ENCODE measurements at places on chromosomes 7 and 10.

DNA sequence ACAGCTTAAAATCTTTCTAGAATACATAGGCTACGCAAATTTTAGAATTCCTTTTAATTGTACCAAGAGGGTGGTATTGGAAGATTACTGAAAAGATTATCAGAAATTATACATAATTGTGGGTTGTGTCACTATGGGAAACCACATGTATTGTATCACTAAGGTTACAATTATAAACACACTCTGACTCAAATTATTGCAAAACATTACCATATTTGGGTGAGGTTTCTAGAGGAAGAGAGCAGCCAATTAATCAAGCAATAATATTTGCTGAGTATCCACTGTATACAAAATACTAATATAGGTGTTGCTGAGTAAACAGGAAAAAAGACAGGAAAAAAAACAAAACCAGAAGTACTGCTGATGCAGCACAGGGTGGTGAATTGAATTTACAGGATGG lies 3.1 kb upstream of the CAPZA2 start:
- no peak for DNase-seq

- DNase-seq = no peak
These were observed 25.9 kb downstream of the TNKS2 start for GRCh38 chr10:91824076-91824475.

- DNase-seq = no peak
These were observed 25.3 kb downstream of the FKBP6 start for GRCh38 chr7:73353243-73353642.

- DNase-seq = no peak
These were observed 4.8 kb downstream of the DNMBP start for GRCh38 chr10:100004805-100005510.

DNA sequence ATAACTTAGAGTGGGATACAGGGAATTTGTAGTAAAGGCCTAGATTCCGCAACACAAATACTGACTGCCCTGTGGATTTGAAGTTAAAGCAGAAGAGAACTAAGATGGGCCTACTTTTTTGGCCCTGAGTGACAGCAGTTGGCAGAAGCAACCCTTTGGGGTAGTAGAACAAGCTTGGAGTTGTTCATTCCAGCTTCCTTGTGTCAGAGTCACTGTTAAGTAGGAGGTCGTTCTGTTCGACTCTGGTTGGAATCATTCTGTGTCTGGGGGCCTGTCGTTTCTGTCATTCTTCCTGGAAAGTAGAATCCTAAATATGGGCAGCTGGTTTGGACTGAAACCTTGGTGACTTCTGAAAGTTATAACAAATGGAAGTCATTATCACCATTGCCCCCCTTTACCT lies 865.9 kb downstream of the LRMDA start:
- no peak for DNase-seq

GRCh38 chr10:110764378-110764777 lies 107.3 kb upstream of the PDCD4 start:
- DNase-seq = no peak

DNA sequence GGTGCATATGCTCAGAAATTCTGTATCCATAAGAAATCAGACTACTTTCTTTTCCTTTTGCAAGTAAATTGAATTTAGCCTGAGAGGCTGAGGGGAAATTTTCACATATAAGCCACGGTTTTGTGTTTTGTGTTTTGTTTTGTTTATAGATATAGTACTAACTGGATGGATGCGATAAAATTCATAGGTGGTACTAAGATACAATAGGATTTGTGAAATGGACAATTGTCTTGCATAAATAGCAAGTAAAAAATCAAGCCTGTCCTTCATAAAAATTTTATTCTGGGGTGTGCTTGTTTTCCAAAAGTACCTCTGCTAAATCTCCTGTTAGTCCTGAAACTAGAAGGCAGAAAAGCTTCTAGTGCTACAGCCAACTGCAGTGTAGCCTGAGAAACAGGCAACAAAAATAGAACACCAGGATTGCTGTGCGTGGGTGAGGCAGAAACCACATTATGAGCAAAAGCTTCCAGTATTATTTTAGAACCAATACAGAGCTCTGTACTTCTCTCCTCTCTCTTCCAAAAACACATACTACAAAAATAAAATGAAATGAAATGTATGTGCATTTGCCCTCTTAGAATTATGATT lies 634 bp upstream of the HDAC9 start:
- no peak for DNase-seq

DNA sequence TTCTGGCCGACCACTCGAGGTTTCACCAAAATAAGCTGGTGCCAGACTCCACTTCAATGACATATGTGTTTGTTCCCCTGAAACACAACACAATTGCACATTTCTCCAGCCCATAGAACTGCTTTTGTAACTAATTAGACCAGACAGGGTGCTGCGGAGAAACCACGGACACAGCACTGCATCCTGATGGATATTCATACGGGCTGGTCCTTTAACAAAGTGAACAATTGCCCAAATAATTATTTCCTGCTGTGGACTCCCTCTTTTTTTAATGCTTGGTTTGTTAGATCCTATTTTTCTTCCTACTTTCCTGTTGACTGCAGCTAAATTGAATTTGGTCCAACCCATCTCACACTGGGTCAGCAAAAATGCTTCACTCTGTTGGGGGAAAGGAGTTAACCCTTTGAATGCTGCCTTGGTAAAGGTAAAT lies 198.6 kb upstream of the BMPER start:
- no peak for DNase-seq

GRCh38 chr10:71769279-71769823 lies 4.0 kb downstream of the VSIR start:
- DNase-seq = no peak

- no peak for DNase-seq
These were observed 100.7 kb upstream of the AFAP1L2 start for GRCh38 chr10:114504769-114505579.

- DNase-seq = no peak
These were observed 8.0 kb downstream of the KLF6 start for GRCh38 chr10:3776796-3777571.

- DNase-seq = no peak
These were observed 215.5 kb downstream of the AUTS2 start for GRCh38 chr7:69813637-69814240.
